ENCODE measurements at places on chromosomes 2 and 18.

GRCh38 chr2:127043367-127044164, 63.4 kb downstream of the BIN1 start:
- DNase-seq, result no peak

- DNase-seq, result no peak
Measured at GRCh38 chr2:45919711-45920111, 268.2 kb downstream of the PRKCE start.

GRCh38 chr2:15730545-15731212, 139.0 kb downstream of the DDX1 start:
- peak; percentile 2 for DNase-seq

- DNase-seq, result no peak
Measured at GRCh38 chr18:74255131-74255616, 36.6 kb downstream of the CYB5A start.

- no peak for DNase-seq
Measured at GRCh38 chr2:37858400-37858711, 66.7 kb upstream of the RMDN2 start.

- DNase-seq, result no peak
Measured at GRCh38 chr2:75503048-75503607, 57.6 kb downstream of the EVA1A start.

GRCh38 chr18:21129566-21130216, 18.1 kb upstream of the ROCK1 start:
- no peak for DNase-seq

DNA sequence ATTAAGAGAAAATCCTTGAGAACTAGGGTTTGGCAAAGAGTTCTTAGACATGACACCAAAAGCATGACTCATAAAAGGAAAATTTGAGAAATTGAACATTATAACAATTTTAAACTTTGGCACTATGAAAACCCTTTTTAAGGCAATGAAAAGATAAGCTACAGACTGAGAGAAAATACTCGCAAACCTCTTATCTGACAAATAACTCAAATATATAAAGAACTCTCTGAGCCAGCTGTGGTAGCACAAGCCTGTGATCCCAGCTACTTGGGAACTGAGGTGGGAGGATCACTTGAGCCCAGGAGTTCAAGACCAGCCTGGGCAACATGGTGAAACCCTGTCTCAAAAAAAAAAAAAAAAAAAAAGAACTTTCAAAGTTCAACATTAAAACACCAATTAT, 70.5 kb downstream of the FAM168B start:
- DNase-seq, result no peak

GRCh38 chr2:73156539-73157124, 43.9 kb upstream of the RAB11FIP5 start:
- no peak for DNase-seq

DNA sequence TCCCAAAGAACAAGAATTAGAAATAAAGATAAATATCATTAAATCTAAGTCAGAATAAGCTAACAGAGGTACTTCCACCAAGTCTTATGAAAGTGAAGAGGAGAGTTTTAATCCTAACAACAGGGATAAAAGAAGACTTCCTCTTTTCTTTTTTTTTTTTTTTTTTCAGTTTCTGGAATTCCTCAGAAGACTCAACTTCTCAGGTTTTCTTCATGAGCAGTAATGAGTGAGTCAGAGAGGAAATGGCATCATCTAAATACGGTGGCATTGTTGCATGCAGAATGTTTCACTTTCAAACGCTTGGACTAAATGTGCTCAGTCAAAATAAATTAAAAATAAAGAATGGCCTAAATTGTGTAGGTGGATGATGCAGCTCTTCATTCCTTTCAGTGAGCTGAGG, 45.6 kb upstream of the ARHGAP15 start:
- no peak for DNase-seq

GRCh38 chr18:56721031-56721430, 69.9 kb downstream of the WDR7 start:
- no peak for DNase-seq

GRCh38 chr2:200336980-200337615, 30.6 kb downstream of the SPATS2L start:
- no peak for DNase-seq

DNA sequence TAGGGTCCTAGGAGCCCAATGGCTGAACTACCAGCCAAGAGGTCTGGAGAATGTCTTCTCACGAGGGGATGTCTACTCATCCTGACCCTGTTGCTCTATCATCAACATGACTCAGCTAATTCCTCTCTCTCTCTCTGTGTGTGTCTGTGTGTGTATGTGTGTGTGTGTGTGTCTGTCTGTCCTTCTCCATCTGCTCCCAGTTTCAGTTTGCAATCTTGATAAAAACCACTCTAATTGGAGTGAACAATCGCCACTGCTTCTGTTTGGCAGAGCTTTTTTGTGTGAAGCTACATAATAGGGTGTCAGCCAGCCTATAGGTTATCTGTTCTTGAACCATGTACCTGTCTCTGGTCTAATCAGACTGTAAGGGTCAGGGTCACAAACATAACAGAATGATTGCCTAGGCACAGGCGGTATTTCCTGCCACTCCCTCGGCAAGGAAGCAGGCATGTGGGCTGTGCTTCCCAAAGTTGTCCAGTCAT, 219.8 kb downstream of the SH3BP4 start:
- no peak for DNase-seq

DNA sequence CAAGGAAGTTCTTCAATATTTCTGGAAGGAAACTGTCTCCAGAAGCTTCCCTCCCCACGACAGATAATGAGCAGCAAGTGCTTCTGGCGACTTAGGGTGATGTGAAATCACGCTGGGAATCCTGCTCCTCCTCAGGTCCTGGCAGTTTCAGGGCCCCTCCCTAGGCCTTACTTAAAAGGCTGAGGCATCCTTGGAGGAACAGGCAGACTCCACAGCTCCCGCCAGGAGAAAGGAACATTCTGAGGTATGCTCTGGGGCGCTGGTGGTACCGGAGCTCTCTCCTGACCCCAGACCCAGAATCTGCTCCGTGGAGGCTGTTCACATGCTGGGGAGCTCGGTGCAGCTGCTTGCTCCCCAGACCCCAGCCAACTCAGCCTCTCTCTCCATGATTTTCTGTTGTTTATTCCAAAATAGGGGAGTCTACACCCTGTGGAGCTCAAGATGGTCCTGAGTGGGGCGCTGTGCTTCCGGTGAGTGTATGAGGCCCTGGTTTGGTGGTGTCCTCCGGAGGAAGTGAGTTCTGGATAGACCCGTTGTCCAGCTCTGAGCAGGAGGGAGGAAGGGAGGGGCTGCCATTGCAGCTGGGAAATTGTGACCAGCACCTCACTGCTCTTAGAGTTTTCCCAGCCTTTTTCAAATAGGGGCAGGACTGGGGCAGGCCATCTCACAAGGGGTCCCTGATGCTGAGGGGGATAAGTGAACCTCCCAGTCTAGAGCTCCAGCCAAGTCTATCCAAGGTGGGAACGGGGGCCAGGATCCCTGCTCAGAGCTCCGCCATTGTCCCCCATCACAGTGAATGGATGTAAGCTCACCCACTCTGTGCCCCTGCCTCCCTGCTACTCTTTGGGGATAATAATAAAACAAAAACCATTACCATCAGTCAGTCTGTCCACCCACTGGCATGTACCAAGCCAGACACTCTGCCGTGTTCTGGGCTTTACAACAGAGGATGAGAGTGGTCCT, at the start of gene IL36RN:
TSS of gene IL36RN (plus strand) at position 201 of the 963 bp plus-strand sequence. CDS start at position 442, 241 bp downstream.
- DNase-seq, result no peak

- DNase-seq, result no peak
Measured at GRCh38 chr2:232286001-232286868, 92.3 kb upstream of the ALPP start.

DNA sequence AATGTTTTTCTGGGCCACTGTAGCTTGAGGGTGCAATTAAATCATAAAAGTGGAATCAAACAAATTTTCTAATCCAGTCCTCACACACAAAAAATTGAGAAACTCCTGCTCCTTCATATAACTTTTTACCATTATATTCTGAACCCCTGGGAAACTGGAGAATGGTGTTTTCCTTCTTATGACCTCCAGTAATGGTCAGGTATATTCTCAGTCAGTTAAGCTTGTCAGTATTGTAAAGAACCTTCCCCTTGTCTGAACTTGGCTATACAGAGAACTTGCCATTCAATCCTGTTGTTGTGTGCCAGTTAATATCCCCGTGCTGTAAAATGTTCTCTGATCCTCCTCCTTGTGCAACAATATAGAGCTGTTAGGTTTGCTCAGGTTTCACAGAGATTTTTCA, 39.5 kb downstream of the ZNF804A start:
- no peak for DNase-seq

DNA sequence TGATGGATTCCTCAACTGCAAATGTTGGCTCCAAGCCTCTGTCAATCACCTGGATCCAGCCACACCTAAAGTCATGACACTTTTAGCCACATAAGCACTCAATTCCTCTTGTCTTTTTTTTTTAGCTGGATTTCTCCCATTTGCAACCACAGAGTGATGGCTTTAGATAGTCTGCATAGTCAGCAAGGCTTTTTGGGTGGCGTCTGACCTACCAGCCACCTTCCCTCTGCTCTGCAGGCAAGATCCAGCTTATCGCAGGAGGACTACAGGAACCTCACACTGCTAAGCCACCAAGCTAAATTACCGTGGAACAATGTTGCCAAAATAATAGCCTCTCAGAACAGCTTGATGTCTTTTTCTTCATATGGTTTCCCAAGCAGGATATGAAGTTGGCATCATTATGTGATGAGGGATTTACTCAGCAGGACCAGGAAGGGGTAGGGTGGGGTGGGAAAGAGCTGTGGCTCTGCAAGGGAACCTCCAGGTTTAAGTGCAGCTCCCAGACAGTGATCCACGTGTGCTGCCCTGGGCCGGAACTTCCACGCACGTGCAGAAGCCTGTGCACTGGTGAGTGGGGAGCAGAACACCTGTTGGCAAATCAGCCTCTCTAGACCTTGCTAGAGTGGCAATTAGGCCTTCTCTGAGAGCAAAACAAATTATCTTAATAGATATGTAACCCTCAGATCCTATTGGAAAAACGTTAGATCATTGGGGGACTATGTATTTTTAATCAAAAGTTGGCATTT, 170.6 kb upstream of the NCK2 start:
- DNase-seq, result no peak

- no peak for DNase-seq
Measured at GRCh38 chr18:74446631-74447403, 10.3 kb downstream of the DIPK1C start.

- no peak for DNase-seq
Measured at GRCh38 chr2:60460577-60461420, 92.7 kb downstream of the BCL11A start.

DNA sequence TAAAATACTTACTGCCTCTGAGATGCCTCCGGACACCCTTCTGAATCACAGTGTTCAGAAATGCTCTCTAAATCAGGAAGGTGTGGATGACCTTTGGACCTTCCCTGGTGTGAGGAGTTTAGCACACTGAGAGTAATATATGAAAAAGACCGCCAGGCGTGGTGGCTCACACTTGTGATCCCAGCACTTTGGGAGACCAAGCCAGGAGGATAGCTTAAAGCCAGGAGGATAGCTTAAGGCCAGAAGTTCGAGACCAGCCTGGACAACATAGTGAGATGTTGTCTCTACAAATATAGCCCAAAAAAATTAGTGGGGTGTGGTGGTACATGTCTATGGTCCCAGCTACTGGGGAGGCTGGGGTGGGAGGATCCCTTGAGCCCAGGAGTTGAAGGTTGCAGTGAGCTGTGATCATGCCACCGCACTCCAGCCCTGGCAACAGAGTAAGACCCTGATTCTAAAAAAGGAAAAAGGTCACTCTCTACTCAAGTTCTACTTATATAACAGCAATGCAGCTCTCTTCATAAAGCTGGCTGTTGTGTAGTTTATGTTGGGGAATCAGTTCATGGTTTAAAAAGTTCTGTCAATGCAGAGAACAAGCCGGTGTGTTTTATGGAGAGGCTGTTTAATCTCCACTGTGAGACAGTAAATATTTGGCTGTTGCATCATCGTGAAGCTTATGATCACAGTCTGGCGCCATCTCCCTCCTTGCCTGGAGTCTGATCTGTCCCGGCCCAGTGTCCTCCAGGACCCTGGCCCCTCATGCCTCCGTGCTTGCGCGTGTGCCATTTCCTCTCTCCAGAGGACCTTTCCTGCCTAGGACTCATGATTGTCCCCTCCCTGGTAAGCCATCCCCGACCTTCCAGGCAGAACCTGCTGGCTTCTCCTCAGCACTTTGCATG, 184.5 kb downstream of the FAM210A start:
- DNase-seq, result no peak

DNA sequence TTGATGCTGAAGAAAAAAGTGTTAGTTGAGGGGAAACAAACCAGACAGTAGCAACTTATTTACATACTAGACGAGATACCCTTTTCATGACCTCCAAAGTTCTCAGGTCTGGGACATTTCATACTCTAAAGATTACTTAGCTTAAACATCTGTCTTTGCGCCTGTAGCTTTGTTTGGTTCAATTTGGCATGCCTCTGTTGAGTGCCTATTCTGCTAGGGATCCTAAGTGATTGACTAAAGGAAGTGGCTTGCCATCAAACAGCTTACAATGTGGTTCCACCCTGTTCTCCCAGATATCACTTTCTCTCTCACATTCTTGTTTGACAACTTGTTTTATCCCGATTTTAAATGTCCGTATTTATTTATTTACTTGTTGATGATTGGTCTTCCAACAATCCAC, 488.8 kb downstream of the PARD3B start:
- no peak for DNase-seq

GRCh38 chr18:78507217-78507616, 472.4 kb upstream of the SALL3 start:
- DNase-seq, result no peak

All from NK-92 treated with Interleukin-12 subunit alpha and Interleukin-12 subunit beta, amount 100 ng/mL, for 24 hours (cell line).